NCI-H1436 (cell line): ENCODE measurements at places on chromosomes 4 and X.

GRCh38 chrX:77453190-77453589 lies 6.0 kb downstream of the FGF16 start:
- no peak for DNase-seq

DNA sequence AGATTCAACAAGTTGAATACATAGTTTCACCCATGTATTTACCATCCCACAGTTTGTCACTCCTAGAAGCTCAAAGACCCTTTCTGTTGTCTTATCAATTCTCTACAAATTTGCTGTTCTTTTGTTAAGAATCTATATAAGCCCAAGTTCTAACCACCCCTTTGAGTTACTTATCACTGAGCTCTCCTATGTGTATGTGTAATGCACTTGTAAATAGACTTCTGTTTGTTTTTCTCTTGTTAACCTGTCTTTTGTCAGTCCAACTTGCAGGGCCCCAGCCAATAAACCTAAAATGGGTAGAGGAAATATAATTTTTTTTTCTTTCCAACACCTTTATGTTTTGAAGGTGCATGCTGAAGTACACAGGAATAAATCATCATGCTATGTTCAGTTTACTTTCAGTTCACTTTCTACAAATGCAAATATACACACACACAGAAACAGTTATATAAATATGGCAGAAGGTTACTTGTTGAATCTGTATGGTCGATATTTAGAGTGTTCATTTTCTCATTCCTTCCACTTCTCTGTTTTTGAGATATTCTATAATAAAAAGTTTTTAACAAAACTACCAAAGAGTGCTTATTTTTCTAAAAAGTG lies 22.3 kb upstream of the CLOCK start:
- DNase-seq, result no peak

GRCh38 chr4:122895336-122895995 lies 26.9 kb downstream of the NUDT6 start:
- no peak for DNase-seq

DNA sequence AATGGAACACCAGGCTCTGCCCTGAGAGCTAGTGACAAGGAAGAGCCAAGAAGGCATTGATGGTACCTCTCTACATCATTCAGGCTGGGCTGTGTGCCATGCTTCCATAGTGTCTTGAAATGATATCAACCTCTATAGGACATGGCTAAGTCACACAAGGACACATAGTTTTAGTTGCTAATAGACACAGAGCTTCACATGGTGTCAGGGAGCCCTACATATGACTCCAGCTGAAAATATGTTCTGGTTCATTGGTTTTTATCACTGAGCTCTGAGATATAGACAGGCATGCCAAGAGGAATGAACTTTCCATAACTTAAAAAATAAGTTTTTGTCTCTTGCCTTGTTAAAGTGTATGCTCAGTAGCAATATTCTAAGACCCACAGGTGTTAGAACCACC lies 72.1 kb upstream of the PRKG2 start:
- DNase-seq, result no peak

GRCh38 chr4:85769009-85769408 lies 294.1 kb downstream of the ARHGAP24 start:
- DNase-seq, result no peak

GRCh38 chrX:40266490-40267333 lies 169.0 kb upstream of the BCOR start:
- peak; percentile 46 for DNase-seq

GRCh38 chr4:168028568-168028967 lies 63.8 kb upstream of the ANXA10 start:
- DNase-seq, result no peak

DNA sequence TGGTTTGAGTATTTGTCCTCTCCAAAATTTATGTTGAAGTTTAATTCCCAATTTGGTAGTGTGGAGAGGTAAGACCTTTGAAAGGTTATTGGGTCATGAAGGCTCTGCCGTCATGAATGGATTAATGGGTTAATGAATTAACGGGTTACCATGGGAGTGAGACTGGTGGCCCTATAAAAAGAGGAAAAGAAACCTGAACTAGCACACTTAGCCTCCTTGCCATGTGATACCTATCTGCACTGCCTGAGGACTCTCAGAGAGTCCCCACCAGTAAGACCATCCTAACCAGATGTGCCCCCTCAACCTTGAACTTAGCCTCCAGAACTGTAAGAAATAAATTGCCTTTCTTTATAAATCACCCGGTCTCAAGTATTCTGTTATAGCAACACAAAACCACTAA lies 39.3 kb downstream of the PAGE1 start:
- no peak for DNase-seq

GRCh38 chr4:8739317-8739716 lies 132.3 kb downstream of the HMX1 start:
- DNase-seq, result no peak

DNA sequence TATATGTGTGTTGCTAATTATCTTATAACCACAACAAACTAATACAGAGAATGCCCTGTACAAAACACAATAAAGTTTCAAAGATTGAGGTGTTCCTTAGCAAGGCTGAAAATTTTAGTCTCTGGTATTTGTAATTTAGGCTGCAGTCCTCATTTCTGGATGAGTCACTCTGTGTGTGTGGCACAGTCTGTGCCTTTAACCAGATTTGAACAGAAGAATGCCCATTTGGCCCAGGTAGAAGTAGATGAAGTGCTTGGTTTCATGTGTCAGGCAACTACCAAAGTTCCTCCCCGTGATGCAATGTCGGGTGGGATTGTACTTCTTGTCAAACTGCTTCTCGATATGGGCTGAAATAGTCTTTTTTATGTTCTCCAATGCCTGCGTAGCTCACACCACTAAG lies 91.6 kb upstream of the H2AZ1 start:
- no peak for DNase-seq

- DNase-seq, result no peak
Measured at GRCh38 chr4:33407496-33407895, 2687.3 kb downstream of the PCDH7 start.

DNA sequence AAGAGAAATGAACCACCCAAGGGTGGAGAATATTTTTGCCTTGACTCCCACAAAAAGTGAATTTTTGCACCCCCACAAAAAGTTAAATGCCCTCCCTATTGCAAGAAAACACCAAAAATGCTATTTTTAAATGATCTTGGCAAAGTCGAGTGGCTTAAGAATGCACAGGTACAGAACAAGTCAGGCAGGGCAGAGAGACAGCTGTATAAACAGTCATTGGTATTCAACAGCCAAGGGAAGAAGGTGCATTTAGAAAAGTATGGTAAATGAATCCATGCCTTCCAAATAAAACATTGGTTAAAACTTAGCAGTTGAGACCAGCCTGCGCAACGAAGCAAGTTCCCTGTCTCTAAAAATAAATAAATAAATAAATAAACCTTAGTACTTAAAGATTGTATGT lies 169.3 kb downstream of the CHIC2 start:
- no peak for DNase-seq

DNA sequence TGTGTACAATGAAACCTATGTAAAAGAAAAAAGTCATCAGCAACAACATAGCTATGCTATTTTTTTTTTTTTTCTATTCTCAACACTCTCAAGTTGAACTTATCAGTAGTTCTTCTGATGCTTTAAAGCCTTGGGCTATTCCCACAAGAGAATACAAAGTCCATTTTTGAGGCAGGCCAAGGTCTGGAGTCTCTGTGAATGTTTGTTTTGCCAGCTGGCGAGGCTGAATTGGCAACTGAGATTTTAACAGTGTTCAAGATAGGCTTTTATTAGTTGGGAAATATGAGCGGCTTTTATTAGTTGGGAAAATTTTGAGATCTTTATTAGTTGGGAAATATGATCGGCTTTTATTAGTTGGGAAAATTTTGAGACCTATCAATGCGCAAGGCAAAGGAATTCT lies 336.6 kb downstream of the SLITRK2 start:
- DNase-seq, result no peak

DNA sequence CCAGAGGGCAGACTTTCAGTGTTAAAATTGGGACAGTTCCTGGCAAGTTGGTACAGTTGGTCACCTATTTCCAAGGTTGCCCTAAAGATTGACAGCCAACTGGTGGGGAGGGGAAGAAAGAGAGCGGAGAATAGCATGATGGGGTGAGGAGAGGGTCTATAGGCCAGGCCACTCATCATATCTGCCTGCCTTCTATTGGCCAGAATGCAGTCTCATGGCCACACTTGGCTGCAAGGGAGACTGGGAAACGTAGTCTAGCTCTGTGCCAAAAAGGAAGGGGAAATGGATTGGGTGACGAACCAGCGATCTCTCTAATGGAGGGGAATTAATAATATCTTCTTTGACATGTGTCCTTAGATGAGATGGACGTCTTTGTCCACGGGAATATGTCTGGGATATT lies 197.4 kb upstream of the ATP6AP2 start:
- no peak for DNase-seq

- no peak for DNase-seq
Measured at GRCh38 chr4:122806981-122807679, 19.5 kb upstream of the FGF2 start.

- no peak for DNase-seq
Measured at GRCh38 chr4:174198828-174199227, 84.6 kb downstream of the FBXO8 start.

GRCh38 chr4:182730791-182731190 lies 186.4 kb downstream of the DCTD start:
- no peak for DNase-seq

GRCh38 chr4:28557755-28558154 lies 1697.1 kb downstream of the STIM2 start:
- DNase-seq, result no peak

GRCh38 chr4:71944956-71945355 lies 86.8 kb upstream of the NPFFR2 start:
- DNase-seq, result no peak

GRCh38 chrX:65098851-65099250 lies 122.6 kb upstream of the ZC4H2 start:
- DNase-seq, result no peak

DNA sequence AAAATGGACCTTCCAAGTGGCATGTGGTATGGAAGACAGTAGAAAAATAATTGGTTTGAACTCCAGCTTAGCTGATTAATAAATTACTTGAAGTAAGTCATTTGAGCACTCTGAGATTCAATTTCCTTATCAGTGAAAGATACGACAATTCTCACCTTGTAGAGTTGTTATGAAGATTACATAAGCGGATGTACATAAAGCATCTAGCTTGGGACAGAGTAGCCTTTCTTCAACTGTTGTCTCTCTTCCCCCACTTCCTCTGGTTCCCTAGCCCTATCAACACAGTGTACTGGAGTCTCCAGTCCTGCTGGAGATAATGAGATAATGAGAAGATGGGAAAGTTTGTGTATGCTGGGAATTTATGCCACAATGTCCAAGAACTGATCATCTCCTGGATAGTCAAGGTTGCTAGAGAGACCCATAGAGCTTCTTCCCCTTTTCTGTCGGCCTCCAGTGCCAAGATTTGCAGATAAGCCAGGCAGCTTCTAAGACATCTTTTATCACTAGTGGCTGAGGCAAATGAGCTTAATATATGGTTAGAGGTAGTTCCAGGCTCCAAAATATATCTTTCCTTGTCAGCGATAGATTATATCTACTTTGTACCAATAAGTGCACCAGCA lies 33.9 kb downstream of the VSIG4 start:
- DNase-seq, result no peak

- no peak for DNase-seq
Measured at GRCh38 chr4:19063662-19064061, 1042.1 kb upstream of the LCORL start.

DNA sequence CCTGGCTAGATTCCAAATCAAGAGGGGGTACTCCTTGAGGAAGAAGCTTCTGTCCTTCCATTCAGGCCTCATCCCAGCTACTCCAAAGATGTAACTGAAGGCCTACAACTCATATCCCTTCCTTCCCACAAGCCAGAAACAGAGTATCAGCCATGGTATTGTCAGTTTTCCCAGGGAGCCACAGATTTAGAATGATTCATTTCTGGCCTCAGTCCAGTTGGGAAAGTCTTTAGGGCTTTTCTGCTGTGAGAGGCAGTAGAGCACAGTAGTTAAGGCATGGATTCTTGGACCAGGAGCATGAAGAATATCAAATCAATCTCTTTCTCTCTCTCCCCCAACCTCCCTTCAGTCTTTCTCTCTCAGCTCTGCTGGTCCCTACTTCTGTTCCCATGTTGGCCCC lies 505.0 kb downstream of the BCOR start:
- no peak for DNase-seq

DNA sequence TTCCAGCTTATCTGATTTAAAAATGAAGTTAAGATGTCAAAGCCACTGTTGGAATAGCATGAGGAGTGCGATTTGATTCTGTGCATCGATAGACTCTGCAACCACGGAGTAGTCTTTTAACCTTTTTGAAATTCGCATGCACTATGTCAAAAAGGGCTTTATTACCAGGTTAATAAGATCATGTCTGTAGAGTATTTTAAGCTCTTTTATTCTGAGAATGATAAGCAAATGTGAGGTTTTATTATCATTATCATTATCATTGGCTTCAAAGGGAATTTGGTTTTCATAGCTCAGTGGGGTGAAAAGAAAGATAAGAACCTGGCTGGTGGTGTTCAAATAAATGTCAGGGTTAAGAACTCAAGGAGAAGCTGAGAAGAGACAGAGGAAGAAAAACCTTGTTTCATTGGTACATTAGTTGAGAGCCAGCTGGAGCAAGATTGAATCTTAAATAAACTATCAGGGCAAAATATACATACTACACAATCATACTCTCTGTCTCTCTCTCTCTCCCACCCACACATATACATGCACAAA lies 102.6 kb downstream of the MMRN1 start:
- no peak for DNase-seq

GRCh38 chr4:79603681-79604080 lies 195.7 kb upstream of the GK2 start:
- no peak for DNase-seq

GRCh38 chrX:108537005-108537404 lies 97.4 kb downstream of the COL4A5 start:
- DNase-seq, result peak; percentile 15
